ENCODE measurements at places on chromosomes 7 and 10.

- DNase-seq, result no peak
Observed at GRCh38 chr7:144588559-144589051, 185.1 kb upstream of the NOBOX start.

DNA sequence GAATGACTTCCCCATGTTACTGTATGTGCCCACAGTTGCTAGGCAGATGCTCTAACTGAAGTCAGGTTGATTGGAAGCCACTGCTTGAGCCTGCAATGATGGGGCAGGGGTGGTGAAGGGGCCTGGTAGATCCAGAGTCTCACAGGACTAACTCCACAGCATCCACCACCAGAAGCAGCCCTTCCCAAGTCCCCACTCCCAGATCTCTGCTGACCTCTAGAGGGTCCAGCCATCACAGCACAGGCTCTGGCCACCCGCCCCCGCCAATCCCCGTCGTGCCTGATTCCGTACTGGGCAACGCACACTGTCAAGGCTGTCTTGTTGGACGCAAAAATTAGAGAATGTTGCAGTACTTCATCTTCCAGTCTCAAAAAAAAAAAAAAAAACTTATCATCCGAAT lies 136.8 kb upstream of the PDE1C start:
- DNase-seq, result no peak

DNA sequence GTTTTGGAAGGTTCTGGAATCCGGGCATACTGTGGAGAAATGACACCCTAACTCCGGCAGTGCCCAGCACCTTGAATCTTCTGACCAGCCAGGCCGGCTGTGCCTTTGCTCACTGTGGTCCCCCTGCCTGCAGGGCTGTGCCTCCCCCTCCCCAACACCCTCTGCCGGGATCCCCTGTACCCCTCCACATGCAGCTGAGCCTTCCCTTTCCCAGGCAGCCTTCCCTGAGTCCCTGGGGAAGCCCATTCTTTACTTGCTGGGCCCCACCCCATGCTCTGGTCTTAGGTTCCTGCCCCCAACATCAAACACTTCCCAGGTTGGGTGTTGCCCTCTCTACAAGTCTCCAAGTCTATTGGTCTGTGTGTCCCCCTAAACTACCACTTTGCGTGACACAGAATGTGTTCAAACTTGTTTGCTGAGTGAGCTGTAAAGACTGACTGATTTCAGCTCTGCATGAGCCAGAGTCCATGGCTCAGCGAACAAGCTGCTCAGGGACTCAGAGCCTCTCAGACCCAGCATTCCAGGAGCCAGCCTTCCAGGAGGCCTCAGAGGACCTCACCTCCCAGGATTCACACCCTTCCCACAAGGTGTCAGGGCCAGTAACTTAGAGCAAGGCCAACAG lies 31.6 kb downstream of the CALML5 start:
- no peak for DNase-seq

- no peak for DNase-seq
Observed at GRCh38 chr7:149713061-149713730, 60.2 kb downstream of the ZNF467 start.

DNA sequence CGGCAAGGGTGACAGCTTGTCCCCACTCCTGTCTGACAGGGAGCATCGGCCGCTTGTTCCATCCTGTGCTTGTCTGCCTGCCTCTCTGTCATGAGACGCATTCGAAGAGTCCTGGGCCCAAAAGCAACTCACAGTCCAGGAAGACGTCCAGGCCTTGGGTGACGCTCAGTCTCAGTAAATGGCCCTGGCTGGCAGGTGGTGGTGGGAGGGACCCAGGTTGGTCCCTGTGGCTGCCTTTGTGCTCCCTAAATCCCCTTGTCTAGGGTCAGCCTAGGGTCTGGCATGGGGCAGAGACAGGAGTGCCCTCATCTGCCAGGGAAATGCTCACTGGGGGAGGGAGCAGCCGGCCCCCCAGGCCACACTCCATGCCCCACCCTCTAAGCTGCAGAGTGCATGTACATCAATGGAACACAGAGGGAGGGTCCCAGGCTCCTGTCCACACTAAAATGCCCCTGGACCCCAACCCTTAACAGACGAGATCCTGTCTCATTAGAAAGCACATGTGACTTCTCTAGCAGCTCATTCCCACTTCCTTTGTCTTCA lies 295.2 kb upstream of the ZNF32 start:
- DNase-seq, result no peak

GRCh38 chr7:135539629-135540028 lies 18.1 kb upstream of the NUP205 start:
- DNase-seq, result no peak

DNA sequence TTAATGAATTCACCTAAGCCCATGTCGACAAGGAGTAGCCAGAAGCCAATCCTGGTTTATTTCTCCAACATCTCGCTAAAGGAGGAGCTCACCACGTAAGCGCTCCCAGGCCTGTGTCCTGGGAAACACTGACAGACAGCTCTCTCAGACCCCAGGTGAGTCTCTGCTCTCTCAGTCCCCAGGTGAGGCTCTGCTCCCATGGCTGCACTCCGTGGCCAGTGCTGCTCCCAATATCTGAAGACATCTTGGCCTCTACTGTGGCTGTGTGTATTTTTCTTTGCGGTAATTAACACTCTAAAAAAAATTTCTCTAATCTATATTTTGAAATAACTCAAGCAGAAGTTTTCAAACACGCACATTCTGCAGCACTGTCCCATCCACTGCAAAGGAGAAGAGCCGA lies 564.5 kb downstream of the PTPRN2 start:
- no peak for DNase-seq

DNA sequence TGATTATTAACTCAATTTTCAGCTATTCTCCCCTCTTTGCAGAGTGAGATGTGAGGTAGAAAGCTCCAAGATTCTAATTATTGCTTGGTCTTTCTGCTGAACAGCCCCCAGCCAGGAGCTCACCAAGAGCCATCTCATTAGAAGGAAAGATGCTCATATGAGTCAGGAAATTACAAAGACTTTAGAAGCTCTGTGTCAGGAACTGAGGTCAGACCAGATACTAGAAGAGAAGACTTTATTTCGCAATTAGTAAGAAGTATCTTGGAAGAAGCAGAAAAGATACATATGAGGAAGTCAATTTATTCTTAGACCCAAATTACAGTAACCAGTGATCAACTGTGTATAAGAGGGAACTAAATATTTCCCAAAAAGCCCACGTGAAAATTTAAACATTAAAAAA lies 626.9 kb downstream of the ZWINT start:
- DNase-seq, result no peak

GRCh38 chr10:30282221-30282620 lies 66.9 kb downstream of the MTPAP start:
- no peak for DNase-seq

DNA sequence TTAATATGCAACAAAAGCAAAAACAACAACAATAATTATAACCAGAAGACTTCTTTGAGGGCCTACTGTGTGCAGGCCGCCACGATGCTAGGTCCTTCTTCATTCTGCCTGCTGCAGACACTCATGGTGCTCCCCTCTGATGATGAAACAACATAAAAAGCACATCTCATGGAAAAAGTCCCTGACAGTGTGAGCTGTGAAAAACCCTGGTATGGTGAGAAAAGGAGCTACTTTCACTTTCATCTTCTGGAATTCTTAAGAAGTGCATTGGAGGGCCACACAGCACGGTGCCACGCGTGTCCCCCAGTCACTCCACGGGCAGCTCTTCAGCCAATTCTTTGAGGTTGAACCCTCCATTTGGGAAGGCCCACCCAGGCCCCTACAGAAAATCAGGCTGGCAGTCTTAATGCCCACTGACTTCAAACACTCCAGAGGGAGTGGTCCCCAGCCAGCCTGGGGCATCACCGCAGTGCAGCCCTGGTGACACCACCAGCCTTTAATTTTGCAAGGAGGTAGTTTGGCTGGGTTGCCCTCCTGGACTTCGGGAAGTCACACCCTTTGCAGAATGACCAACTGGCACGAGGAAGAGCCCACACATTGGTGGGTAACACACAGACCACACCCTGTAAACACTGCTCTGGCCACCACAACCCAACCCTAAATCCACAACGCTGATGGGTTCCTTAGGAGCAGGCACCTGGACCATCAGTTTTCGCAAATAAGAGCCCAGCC lies 7.7 kb downstream of the KCNMA1 start:
- no peak for DNase-seq

DNA sequence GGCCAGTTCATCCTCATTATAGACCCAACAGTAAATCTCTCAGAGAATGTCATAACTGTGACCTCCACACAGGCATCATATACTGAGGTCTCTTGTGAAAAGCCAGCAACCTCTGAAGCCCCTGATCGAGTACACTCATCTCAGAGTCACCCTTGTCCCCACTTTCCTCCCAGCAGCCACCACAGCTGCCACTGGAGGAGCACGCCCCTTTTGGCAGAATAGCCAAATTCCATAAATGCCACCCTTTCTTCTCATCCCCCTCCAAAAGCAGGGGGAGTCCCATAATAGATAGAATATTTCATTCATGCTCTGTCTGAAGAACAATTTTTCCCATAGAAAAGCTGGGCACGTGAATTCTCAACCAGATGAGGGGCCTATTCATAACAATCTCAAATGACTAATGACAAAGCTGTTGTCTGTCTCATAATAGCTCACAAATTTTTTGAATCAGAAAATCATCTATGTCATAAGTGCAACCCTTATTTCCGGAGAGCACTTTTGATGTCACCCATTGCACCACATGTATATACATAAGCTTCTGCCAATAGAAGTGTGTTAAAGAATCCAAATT lies 47.4 kb downstream of the SGMS1 start:
- no peak for DNase-seq

DNA sequence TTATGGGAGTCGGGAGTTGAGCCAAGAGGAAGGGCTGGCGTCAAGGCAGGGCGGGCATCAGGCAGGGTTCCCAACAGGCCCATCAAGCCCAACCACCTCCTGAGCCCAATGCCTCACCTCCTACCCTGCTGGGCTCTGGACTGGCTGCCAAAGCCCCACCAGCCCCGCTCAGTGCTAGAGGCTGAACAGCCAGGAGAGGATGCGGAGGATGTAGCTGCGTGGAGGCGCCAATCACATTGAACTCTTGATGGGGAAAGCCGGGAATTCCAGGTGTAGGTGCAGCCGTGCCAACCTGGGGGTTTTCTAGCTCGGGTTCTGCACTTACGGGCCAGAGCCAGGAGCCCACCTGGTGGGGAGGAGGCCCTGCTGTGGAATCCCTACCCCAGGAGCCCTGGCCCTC lies 12.9 kb downstream of the ATP5MF start:
- no peak for DNase-seq

GRCh38 chr7:55733241-55734140 lies 129.1 kb downstream of the SEPTIN14 start:
- DNase-seq, result no peak

- DNase-seq, result no peak
Observed at GRCh38 chr10:12541446-12542067, 192.2 kb downstream of the CAMK1D start.

GRCh38 chr10:124138195-124138882 lies 44.9 kb upstream of the CHST15 start:
- DNase-seq, result no peak

GRCh38 chr10:4067931-4068561 lies 283.0 kb upstream of the KLF6 start:
- DNase-seq, result no peak

DNA sequence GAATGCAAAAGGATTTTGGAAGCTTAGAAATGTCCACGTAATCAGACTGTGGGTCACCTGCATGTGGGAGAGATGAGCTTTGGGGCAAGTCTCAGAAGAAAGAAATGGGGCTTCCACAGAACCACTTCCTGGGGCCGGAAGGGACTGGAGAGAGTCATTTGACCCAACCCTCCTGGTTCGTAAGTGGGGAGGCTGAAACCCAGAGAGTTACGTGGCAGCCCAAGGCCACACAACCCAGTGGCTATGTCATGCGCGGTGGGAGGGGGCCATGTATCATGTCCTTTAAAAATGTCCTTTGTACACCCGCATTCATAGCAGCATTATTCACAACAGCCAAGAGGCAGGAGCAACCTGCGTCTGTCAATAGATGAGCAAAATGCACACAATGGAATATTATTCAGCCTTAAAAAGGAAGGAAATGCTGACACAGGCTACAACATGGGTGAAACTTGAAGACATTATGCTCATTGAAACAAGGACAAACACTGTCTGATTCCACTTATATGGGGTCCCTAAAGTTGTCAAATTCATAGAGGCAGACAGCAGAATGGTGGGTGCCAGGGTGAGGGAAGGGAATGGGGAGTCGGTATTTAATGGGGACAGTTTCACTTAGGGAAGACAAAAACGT lies 15.1 kb downstream of the CAMK2B start:
- DNase-seq, result no peak

DNA sequence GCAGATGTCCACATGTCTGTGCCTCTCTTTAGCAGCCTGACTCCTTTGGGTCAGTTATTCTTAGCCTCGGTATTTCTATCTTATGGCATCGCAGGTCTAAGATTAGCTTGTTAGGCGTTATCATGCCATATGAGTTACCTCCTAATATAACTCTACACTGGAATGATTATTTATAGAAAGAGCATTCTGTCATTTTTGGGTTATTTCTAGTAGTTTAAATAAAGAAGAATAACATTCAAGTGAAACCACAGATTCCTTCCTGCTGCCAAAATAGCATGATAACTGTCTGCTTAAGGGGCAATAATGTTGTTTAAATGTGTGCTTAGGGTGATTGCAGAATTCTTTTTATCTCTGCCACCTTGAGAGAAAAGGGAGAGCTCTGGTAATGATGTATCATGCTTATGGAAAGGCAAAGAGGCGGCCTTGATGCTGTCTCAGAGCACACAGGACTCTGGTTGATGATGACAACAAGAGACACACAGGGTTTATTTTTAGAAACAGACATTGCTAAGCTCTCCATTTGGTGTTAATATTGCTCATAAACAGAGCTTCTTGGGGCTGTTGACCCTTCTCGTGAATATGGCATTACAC lies 10.4 kb downstream of the HDAC9 start:
- DNase-seq, result no peak

DNA sequence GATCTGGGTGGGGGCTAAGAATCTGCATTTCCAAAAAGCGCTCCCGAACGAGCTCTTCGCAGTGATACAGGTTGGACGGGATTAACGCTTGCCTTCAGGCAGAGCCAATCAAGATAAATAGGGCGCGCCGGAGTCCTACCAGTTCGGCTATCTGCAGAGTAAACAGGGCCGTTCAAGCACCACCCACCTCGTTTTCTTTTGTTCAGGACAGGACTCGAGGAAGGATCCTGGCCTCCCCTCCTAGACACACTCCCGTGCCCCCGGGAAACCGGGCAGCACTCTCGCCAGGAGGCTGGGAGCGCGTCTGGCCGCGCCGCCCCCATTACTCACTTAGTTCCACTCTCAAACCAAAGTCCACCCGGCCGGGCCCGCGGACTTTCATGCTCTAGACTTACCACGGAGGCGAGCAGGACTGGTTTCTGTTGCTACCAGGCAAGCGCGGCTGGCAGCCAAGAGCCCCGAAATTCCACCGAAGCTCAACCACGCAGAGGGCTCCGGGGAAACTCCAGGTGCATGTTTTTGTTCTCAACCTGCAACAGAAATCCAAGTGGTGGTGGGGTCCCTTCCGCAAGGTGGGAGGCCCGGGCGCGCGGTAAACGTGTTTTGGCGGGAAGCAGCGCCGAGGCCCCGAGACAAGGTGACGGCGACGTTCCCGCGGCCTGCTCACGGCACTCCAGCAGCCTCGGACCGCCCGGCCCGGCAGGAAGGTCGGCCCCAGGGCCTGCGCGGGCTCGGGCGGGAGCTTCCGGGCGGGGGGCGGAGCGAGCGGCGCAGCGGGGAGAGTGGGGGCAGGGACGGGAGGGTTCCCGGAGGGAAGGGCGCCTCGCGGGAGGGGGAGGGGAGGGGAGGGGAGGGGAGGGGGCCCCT lies 12.7 kb downstream of the HNRNPF start:
- DNase-seq, result peak; percentile 82

GRCh38 chr10:125375210-125375609 lies 214.8 kb upstream of the CTBP2 start:
- no peak for DNase-seq
